ENCODE measurements at places on chromosomes 7 and 10.

DNA sequence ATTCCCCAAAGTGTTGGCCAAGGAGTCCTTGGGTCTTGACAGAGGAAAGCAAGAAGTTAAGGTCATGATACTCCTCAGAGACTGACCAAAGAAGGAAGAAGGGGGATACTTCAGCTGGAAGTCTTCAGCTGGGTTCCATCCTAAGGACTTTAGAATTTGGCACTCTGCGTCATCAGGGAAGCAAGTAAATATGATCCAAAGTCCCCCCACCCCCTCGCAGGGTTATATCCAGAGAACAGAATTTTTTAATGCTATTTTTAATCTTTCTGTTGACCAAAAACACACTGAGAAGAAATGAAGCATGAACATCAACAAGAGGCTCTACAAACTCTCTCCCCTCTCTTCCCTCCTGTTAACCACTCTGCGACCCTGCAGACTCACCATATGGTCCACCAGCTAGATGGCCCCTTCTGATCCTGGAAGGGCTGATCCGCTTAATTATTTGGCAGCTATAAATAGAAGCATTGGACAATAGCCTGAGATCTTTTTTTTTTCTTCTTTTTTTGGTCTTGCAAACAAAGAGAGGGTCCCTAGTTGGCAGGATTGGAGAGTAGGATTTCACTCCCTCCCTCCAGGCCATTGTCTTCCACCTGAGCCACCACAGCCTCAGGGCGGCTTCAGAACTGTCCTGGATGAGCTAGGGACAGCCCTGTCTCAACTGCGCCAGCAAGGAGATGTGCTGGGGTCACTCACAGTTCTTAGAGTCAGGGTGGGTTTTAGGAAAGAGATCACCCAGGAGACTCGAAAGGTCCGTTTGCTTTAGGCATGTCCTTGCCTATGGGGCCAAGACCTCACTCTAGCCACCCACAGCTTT is 196.0 kb downstream of the KCNMA1 start:
- DNase-seq: no peak

- DNase-seq: no peak
These were observed 6.9 kb downstream of the CHPF2 start for GRCh38 chr7:151238924-151239836.

DNA sequence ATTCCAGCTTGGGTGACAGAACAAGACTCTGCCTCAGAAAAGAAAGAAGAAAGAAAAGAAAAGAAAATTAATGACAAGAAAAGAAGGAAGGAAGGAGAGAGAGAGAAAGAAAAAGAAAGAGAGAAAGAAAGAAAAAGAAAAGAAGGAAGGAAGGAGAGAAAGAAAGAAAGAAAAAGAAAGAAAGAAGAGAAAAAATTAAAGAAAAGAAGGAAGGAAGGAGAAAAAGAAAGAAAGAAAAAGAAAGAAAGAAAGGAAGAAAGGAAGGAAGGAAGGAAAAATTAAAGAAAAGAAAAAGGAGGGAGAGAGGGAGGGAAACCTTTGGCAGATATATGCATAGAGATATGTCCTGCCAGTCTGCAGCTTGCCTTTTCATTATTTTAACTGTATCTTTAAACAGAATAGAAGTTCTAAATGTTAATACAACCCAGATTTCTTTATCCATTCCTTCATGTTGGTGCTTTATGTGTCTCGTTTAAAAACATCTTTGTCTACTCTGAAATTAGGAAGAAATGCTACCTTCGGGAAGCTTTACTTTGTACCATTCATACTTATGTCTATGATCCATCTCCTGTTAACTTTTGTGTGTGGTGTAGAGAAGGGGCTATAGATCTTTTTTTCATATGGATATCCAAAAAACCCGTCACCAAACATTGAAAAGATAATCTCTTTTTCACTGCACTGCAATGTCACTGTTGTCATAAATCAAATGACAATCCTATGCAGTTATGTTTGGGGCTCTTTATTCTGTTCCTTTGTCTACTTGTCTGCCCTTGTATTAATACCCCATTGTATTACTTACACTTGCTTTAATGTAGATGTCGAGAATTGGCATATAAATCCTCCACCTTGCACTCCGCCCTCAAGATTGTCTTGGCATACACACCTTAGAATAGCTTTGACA is 70.8 kb downstream of the VSTM4 start:
- no peak for DNase-seq

DNA sequence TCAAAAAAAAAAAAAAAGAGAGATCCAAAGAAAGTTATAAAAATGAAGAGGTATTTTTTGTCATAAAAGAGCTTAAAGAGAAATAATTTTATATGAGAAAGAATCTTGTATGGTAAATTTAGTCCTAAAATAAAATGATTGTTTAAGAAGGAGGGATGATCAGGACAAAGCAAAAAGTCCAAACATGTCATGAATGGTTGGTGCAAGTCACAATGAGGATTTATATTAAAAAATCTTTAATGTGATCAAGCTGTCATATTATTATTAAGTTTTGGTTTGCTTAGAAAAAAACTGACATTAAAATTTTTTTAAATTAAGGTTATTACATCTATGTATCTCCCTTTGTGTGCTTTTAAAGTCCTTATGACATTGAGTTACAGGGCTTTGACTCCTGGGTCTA is 220.4 kb downstream of the TMEM26 start:
- DNase-seq: no peak

GRCh38 chr7:2483494-2483893 is 7.3 kb upstream of the GRIFIN start:
- no peak for DNase-seq

GRCh38 chr10:79098596-79099015 is 29.8 kb downstream of the ZMIZ1 start:
- DNase-seq: no peak

DNA sequence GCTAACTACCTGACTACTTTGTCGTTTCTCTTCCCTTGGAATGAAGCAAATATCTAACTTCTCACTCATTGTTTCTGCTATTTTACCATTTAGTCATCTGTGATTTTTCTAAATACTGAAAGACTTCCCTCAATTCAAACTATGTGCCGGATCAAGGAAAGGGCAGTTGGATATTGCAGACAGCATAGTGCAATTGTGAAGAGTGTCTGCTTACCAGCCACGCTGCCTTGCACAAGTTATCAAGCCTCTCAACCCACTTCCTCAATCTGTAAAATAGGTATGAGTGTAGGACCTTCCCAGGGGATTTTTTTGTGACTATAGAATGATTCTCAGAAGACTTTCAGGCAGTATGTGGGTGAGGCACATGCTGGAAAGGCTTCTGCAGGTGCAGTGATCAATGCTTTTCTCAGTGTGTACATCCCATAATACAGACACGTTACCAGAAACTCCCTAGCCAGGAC is 54.3 kb downstream of the EGFR start:
- no peak for DNase-seq

- no peak for DNase-seq
These were observed 34.5 kb downstream of the FRMD4A start for GRCh38 chr10:14296065-14296709.

GRCh38 chr7:76086070-76086469 is 38.2 kb downstream of the MDH2 start:
- DNase-seq: no peak

- DNase-seq: no peak
These were observed 2.4 kb downstream of the HHEX start for GRCh38 chr10:92692080-92692671.

- DNase-seq: no peak
These were observed 86.8 kb downstream of the GPR158 start for GRCh38 chr10:25261558-25261957.

DNA sequence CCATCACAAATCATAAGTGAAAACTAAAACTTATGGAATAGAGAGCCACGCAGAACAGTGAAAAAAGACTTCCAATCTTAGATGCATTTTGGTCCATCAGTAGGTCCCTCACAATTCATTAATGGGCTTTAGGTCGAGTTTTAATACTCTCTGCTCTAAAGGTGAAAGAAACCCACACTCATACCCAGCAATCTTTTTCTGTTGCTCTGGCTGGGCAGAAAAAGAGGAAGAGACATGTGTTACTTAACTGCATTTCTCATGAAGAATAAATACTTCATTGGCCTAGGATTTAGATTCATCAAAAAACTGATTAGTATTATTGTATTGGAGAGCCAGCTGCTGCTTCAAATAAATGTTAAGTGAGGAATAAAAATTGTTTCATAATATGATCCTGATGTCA is 645.7 kb downstream of the PHTF2 start:
- no peak for DNase-seq

GRCh38 chr10:120328647-120329046 is 128.4 kb upstream of the PLPP4 start:
- DNase-seq: no peak

DNA sequence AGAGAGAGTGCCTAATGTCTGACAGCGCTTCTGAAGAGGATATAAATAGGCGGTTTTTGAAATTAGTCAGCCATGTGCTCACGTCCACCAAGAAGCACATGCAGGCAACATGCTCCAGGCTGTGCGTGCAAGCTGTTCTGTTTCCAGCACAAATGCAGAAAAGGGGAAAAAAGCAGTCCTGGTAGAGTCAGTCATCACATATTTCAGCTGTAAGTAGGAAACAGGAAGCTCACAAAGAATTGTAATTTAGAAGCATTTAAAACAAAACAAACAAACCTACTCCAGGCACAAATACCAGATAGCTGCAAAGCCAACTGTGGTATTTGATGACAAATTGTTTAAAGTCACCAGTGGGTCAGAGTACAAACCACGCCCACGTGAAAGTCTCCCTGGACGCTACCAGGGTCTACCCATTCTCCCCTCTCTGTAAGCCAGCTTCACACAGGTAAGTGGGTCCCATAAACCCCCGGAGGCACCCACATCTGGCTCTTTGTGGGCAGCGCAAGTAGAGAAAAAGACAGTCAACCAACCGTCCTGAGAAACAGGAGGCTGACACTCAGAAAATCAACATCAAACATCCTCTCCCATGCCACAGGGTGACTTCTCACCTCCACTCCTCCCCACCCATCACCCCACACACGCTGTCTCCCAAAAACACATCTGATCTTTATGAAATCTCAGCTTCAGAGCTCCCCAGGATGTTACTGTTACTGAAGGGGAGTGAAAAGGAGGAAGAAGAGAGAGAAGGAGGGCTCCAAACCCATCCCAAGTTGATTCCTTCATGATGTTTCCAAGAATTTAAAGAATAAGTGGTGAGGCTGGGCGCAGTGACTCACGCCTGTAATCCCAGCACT is 186.4 kb downstream of the FAM107B start:
- DNase-seq: no peak

DNA sequence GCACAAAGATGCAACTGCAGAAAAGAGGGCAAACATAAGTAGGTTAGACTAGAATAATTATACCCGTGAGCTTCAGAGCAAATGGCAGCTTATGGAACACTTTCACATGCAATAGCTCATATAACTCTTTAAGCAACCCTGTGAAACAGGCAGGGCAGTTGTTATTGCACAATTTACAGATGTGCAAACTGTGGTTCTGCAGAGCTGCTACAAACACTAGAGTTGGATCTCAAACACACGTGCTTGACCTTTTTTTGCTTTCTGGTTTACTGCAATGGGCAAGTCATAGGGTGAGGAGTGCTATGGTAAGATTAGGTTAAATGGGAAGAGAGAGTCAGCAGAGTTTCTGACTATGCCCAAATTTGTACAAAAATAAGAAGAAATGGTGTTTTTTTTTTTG is 610.8 kb downstream of the GATA3 start:
- no peak for DNase-seq

DNA sequence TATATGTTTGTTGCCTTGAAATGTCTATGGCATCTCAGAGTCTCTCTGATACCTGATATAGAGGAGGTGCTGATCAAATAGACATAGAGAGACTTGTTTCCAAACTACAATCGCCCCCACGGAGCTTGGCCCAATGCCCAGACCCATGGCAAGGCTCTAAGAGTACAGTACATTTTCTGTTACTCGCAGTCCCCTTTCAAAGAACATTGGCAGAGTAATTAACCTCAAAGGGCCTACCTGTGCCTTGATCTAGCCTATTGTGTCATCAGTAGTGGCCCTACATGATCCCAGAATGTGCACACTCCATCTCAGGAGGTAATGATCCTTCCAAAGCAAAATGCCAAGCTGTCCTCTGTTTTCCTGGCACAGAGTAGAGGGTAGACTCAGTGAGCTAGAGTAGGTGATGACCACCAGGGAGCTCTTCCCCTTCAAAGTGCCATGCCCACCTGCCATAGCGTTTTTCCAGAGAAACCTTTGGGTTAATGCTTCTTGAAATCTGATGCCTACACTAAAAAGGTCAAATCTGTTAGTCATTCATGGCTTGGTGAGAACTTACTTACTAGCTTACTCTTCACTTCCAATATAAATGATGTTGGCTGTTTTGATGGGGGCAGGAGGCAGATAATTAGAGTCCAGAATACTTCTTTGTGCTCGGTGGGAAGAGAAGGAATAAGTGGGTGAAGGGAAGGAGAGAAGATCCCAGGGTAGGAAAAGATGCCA is 41.2 kb upstream of the ACSL5 start:
- DNase-seq: no peak

GRCh38 chr7:25636871-25637283 is 408.6 kb upstream of the NPVF start:
- no peak for DNase-seq

- DNase-seq: no peak
These were observed 143.8 kb downstream of the C7orf25 start for GRCh38 chr7:42768045-42768444.

GRCh38 chr10:69577268-69578232 is 4.3 kb upstream of the NEUROG3 start:
- DNase-seq: no peak

DNA sequence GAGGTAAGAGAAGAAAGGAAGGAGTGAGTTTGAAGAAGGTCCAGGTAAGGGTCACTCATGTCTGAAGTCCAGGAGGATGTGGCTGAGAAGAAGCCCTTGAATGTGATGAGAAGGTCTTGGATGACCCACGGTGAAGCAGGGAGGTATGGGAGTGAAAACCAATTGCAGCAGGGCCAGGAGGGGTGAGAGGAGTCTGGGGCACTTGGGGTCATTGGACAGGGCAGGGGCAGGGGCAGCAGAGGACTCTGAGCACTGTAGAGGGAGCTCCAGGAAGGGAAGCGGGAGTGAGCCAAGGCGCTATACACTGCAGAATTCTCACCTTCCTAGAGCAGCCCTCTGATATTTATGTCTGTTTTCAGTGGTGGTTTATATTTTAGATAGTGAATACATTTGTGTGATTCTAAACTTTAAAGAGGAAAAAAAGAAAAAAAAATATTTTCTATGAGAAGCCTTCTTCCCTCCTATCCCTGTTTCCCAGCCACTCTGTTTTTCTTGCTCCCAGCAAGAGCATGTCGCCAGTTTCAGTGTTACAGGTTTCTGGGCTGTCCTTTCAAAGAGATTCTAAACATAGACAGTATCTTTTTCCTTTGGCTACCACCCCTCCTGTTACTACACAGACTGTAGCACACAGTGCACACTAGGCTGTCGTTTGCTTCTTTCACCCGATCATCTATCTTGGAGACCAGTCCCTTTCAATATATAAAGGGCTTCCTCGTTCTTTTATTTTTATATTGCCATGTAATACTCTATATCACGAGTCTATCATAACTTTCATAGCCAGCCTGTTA is 24.5 kb downstream of the BLVRA start:
- no peak for DNase-seq

- no peak for DNase-seq
These were observed 30.6 kb downstream of the NET1 start for GRCh38 chr10:5442990-5443370.

DNA sequence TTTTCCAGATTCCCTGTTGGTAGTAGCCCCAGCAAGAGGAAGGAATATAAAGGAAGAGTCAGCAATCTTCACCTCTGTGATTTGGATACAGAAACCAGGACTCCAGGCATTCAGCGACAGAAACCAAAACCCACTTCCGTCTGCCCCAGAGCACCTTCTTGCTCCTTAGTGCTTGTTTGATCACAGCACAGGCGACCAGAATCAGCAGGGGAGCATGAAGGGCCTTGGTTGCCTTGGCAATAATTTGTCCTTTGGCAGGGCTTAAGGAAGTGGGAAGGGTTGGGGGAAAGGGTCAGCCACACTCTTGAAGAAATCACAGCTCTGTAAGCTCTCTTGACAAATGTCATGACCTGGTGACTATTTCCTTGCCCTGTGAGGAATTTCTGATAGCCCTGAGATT is 379.6 kb downstream of the OTUD1 start:
- DNase-seq: no peak
